WERI-Rb-1 (cell line): ENCODE measurements at places on chromosomes 16 and 17.

DNA sequence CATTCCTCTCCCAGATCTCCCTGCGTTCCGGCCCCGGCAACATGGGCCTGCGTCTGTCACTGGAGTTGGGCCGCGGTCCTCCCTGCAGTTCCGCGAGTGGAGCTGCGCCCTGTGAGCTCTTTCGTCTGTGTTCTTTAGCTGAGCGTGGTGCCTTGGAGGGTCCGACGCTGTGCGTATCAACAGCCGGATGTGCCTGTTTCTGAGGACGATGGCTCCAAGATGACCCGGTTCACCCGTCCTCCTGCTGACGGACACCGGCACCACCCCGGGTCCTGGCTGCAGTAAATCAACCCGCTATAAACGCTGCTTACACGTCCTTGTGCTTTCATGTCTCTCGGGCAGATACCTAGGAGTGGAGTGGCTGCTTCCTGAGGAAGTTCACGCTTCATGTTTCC, 44.8 kb upstream of the GNG13 start:
- no peak for DNase-seq

GRCh38 chr16:80599466-80599865, 58.7 kb downstream of the DYNLRB2 start:
- DNase-seq: no peak

- no peak for DNase-seq
These were observed at the start of gene PRR35 for GRCh38 chr16:560204-560700. Gene PRR35 (plus strand): TSS chr16:560394. CDS start chr16:563295, 2,901 bp downstream.

DNA sequence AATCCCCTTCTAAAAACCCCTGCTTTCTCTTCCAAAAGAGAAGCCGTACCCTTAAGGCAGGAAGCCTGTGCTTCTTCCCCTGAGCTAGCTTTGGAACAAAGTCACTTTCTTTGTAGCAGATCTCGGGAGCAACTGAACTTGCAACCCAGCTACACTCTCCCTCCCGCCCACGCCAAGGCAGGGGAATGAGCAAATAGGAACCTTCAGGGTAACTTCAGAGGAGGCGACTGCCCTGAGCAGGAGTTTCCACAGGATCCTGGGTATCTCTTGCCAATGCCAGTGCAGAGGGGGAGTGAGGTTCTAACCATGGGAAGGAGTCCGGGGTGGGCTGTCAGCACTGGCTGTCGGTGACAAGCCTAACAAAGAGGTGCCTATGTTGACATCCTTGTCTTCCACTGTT, 5.9 kb upstream of the PIRT start:
- DNase-seq: no peak

DNA sequence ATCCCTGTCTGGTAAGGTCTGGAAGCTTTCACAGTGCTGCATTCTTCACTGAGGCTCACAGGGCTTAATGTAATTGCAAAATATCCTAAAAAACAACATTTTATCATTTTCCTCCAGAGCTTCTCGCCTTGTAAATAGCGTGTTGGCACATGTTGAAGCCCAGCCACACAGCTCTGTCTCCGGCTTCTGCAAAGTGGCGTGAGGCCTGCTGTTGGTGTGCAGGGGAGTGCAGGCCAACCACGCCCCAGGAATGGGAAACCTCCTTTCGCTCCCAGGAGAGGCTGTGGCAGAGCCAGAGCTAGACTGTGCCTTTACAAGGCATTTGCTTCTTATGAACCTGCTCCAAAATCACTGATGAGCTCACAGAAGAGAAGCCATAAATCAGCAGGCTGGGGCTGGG, 248.2 kb upstream of the MAF start:
- DNase-seq: no peak

DNA sequence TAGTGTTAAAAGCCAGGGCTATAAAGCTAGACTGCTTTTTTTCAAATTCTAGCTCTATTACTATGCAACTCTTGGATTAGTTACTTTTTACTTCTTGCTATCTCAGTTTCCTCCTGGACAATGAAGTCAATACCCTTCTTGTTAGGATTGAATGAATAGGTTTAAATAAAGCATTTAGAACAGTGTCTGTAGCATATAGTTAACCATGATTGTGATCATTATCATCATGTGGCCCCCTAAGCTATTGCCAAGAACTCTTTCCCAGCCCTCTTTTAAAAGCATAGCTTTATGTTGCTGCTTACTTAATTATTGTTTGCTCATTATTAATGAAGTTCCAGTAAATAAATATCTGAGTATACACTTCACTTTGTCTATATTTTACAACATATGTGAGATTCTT, 4.5 kb downstream of the VMP1 start:
- DNase-seq: no peak

DNA sequence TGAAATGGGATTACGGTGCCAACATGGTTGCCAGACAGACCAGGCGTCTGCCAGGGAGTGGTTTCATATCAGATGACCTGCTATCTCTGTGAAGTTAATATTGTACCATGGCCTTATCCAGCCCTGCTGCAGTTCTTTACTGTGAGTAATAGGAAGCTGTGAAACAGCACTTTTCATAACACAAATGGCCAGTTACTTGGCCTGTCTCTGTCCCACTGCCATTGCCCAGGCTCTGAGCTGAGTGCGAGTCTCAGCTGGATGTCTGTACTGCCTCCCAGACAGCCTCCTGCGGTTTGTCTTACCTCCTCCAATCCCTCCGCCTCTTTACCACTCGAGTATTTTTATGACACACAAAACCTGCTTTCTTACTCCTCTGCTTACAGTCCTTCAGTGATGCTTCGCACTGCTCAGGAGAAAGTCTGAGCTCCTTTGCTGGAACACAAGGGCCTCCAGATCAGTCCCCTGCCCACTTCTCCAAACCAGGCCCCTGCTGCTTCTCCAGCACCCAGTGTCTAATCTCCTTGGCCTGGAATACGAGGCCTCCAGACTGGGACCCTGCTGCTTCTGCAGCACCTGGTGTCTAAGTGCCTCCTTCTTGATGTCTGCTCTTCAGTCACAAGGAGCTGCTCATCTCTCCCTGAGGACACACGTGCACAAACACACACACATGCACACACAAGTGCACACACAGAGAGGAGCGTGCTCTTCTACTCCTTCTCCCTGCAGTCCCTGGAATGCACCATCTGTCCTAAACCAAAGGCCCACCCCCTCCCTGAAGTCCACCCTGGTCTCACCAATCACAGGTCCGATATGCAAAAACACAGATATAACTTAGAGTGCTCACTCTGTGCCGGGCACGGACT, 17.1 kb upstream of the RHOT1 start:
- DNase-seq: peak; percentile 47

GRCh38 chr16:3520413-3520812, 19.6 kb downstream of the CLUAP1 start:
- no peak for DNase-seq

DNA sequence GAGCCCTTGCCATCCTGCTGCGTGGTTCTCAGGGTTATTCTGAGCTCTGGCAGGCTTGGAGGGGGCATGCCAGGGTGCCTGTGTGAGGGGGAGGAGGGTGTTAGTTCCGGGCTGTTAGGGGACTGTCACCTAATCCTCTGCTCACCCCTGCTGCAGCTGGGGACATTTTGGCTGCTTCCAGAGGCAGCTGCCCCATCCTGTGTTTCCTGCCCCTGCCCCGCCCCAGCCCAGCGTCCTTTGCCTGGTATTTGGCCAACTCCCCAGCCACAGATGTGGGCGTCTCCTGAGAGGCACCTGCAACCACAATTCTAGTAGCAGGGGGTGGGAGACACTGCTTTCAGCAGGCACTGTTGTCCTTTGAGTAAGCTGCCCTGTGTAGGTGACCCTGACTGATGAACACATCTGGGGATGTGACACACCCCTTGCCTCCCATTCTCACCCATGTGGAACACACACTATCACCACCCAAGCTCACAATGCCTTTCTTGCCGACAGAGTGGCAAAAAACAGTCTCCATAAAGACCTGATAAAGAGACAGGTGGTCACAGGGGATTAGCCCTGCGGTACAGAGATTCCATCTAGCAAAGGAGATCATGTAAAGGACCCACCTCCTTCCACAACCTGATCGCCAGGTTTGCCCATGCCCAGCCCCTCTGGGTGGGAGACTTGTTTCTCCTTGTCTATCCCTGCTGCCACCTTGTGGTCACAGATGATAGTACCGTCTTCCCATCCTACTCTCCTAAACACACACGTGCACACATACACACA, at the start of gene CHRNE:
CHRNE (minus strand) TSS at position 48 of the 768 bp plus-strand sequence; CDS start at position 13, 35 bp downstream.
- DNase-seq: peak; percentile 96
